ENCODE measurements at places on chromosomes 11 and 22.

DNA sequence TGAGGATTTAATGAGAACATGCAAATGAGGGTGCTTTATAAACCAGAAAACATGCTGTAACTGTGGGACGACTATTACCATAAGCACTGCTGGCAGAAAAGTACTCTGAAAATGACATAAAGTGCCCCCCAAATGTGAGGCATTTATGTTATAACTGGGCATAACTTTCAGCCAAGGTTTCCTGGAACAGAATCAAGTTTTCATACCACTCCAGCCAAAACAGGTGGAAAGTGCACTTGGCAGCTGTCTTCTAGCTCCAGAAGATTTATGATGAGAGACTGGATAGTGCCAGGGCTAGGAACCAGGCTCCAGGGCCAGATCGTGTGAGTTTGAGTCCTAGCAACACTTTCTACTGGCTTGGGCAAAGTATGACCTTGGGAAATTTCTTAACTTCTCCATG is 339.2 kb downstream of the TENM4 start:
- DNase-seq: no peak

GRCh38 chr11:126891556-126892217 is 108.9 kb downstream of the KIRREL3 start:
- DNase-seq: no peak

- DNase-seq: no peak
Observed at GRCh38 chr11:106683435-106683834, 334.8 kb downstream of the GUCY1A2 start.

- DNase-seq: no peak
Observed at GRCh38 chr11:119573858-119574257, 150.9 kb upstream of the THY1 start.

- DNase-seq: no peak
Observed at GRCh38 chr11:16925561-16926065, 88.6 kb downstream of the PLEKHA7 start.

- DNase-seq: no peak
Observed at GRCh38 chr22:29788339-29789279, 21.4 kb downstream of the UQCR10 start.
